Forelimb muscle (tissue), 1 donor: ENCODE measurements at places on chromosomes 3 and 15. TPM values are rescaled to one million over a fixed set of nuclear protein-coding genes. Genes with fewer than 3 reads are reported as not detected.

- no peak for DNase-seq
These were observed 190.7 kb upstream of the CNTN6 start for GRCh38 chr3:901953-902778.

GRCh38 chr3:160374472-160374871 is 24.6 kb downstream of the IFT80 start:
- no peak for DNase-seq

DNA sequence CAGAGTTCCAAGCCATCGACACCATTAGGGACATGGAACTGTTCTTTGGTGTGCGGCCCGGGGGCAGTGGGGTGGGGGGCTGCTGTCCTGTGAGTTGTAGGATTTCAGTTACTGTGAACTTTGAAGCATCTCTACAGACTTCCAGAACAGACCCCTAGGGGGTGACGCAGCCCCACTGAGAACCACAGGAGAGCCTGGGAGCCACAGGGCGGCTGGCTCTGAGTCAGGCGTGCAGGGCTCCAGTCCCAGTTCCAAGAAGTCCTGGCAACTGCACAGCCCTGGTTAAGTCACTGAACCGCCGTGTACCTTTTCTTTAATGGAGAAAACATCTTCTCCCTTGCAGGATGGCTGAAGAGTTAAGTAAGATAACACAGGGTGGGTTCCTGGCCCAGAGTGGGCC is 23.5 kb upstream of the LRTM1 start:
- DNase-seq, result no peak

- no peak for DNase-seq
These were observed 87.9 kb downstream of the CHST2 start for GRCh38 chr3:143207338-143207961.

DNA sequence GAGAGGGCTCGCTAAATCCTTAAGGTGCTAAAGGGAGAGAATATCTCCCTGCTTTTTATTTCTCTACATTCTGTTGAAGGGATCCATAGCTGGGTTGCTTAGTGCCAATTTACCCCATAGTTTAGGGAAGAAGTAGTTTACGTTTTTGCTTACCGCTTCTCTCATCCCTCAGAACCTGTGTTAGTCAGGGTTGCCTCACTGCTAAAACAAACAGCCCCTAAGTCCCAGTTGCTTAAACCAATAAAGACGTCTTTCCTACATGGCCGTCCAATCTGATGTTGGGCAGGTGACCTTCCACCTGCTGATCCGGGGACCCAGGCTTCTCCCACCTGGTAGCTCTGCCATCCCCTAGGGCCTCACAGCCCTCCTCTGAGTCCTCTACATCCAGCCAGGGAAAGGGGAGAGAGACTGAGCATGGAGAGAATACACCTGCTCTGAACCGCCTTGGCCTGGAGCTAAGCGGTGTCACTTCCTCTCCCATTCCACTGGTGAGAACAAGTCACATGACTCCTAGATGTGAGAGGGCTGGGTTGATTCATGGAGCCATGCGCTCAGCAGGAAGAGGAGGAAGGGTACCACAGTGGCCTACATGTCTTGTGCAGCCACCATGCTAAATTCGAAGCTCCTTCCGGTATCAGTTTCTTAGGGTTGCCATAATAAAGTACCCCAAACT is 26.3 kb downstream of the DNASE1L3 start:
- no peak for DNase-seq

DNA sequence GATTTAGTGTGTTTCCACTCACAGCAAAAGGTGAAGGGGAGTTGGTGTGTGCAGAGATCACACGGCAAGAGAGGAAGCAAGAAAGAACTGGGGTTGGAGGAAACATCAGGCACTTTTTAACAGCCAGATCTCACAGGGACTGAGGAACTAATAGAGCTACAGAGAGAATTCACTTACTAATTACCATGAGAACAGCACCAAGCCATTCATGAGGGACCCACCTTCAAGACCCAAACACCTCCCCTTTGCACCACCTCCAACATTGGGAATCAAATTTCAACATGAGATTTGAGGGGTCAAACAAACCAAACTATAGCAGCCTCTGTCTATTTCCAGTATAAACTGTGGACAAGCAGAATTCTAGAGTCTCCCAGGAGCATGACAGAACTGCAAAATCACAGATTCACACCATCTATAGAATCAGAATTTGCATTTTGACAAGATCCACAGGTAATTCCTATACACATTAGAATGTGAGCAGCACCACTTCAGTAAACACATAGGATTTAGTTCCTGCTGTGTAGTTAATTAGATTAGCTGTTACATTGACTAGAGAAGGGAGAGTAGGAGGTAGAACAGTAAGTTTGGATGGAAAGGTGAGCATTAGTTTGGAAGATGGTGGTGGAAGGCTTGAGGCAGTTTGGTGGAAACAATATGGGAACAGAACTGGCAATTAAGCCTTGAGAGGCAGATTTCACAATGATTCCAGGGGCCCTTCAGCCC is 311.7 kb downstream of the NSUN3 start:
- DNase-seq, result no peak

DNA sequence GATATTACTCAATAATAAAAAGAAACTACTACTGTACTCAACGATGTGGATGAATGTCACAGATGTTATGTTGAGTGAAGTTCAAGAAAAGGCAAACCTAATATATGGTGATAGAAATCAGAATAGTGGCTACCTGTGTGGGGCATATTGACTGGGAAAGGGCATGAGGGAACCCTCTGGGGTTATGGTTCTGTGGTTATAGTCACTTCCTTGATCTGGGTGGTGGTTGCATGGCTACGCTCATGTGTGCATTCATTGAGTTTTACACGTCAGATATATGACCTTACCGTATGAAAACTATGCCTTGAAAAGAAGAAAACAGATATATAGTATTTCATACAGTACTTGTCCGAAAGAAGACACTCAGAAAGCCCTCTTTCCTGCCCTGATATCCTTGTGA is 331.0 kb upstream of the LRRFIP2 start:
- DNase-seq, result no peak

- DNase-seq, result no peak
These were observed 69.1 kb downstream of the MB21D2 start for GRCh38 chr3:192848371-192849233.

Gene NANOGP8
- polyA plus RNA-seq, result 0.33 TPM

Gene ARHGAP11A
- polyA plus RNA-seq, result 14.4 TPM
